ENCODE measurements at places on chromosomes 1 and 21. TPM values are rescaled to one million over a fixed set of nuclear protein-coding genes. Genes with fewer than 3 reads are reported as not detected.

The SHISAL2A gene
- polyA plus RNA-seq: 15.8 TPM

The CFHR2 gene
- polyA plus RNA-seq: not detected

The GUK1 gene
- polyA plus RNA-seq: 221 TPM

DNA sequence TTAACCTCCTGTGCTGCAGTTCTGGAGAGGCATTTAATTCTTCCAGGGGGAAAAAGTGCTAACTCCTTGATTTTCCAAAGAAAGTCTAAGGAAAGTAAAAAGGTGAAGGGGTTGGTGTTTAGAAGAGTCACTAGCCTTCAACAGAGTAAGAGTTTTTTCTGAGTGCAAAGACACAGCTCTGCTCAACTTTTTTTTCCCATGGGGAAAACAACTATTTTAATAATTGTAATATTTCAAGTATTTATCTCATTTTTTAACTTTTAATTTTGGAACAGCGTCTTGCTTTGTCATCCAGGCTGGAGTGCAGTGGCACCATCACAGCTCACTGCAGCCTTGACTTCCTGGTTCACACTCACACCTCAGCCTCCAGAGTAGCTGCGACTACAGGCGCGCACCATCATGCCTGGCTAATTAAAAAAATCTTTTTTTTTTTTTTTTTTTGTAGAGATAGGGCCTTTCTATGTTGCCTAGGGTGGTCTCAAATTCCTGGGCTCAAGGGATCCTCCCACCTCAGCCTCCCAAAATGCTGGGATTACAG, 202.6 kb downstream of the APP start:
- H3K27me3 ChIP-seq: no peaks in the 10 kb centered on the region
- peak overlapping the region; percentile 80 for H3K4me3 ChIP-seq
- DNase-seq: peak; percentile 25
- H3K36me3 ChIP-seq: peaks cover 8% of the 10 kb centered on the region

The ABCB10 gene
- 8.0 TPM for polyA plus RNA-seq

- no peak overlapping the region for H3K27ac ChIP-seq
- no peak for DNase-seq
- H3K36me3 ChIP-seq: no peaks in the 10 kb centered on the region
- H3K4me3 ChIP-seq: no peak overlapping the region
- H3K4me1 ChIP-seq: no peaks in the 10 kb centered on the region
These were observed 742.6 kb upstream of the CXADR start for GRCh38 chr21:16770266-16770665.

The RIMS3 gene
- polyA plus RNA-seq: 2.4 TPM

The EXTL1 gene
- not detected for polyA plus RNA-seq

The OR2T2 gene
- 0.53 TPM for polyA plus RNA-seq
